ENCODE measurements at places on chromosomes 3 and 15.

DNA sequence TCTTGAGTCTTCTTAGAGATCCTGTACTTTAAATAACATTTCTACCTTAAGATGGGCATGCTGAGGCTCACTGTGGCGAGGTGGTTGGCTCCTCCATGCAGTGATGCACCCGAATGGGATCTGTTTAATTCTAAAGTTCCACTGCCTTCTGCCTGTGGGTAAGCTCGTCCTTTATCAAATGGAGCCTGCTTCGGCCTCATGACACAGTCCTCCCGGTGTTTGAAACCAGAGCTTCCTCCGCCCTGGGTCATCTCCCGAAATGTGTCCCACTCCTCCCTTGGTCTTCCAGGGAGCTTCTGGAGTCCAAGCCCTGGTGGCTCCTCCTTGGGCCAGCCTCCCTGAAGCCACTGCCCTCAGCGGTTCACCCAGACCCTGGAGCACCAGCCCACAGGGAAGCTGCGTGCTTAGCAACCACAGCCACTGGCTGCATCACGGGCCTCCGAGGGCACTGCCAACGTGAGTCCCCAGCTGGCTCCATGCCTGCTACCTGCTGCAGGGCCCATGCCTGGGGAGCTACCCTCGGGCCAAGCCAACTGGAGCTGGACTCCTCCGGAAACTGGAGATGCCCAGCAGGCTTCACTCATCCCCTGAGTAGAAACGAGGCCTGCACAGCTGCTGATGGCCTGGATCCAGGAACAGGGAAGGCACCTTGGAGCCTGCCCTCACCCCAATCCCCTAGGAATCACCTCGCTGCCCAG lies 3.3 kb downstream of the RHCG start:
- DNase-seq, result no peak

DNA sequence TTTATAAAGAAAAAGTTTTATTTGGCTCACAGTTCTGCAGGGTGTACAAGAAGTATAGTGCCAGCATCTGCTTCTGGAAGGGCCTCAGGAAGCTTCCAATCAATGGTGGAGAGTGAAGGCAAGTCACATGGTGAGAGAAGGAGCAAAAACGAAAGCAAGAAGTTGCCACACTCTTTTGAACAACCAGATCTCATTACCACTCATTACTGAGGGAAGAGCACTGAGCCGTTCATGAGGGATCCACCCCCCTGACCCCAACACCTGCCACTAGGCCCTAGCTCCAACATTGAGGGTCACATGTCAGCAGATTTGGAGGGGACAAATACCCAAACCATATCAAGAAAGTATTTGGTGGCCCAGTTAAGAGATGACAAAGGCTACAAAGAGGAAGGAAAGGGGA lies 239.3 kb upstream of the UBE2E1 start:
- no peak for DNase-seq

- DNase-seq, result no peak
These were observed 41.3 kb downstream of the CDAN1 start for GRCh38 chr15:42695527-42696071.

GRCh38 chr3:41210966-41211365 lies 11.7 kb downstream of the CTNNB1 start:
- no peak for DNase-seq

- no peak for DNase-seq
These were observed 71.2 kb downstream of the ITGA11 start for GRCh38 chr15:68360721-68361120.

DNA sequence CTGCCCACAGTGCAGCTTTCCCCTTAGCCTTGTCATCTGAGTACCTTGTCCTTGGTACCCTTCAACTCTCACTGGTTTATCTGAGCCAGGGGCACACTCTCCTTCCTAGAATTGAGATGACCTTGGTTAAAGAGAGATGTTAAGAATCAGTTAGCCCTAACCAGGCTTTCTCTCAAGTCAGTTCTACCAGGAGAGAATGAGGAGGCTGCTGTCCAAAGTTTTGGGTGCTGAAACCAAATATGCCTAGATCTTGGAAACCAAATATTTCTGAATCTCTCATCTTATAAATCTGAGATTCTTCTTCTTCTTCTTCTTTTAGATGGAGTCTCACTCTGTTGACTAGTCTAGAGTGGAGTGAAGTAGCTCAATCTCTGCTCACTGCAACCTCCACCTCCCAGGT lies 12.0 kb upstream of the CTXND1 start:
- DNase-seq, result no peak

DNA sequence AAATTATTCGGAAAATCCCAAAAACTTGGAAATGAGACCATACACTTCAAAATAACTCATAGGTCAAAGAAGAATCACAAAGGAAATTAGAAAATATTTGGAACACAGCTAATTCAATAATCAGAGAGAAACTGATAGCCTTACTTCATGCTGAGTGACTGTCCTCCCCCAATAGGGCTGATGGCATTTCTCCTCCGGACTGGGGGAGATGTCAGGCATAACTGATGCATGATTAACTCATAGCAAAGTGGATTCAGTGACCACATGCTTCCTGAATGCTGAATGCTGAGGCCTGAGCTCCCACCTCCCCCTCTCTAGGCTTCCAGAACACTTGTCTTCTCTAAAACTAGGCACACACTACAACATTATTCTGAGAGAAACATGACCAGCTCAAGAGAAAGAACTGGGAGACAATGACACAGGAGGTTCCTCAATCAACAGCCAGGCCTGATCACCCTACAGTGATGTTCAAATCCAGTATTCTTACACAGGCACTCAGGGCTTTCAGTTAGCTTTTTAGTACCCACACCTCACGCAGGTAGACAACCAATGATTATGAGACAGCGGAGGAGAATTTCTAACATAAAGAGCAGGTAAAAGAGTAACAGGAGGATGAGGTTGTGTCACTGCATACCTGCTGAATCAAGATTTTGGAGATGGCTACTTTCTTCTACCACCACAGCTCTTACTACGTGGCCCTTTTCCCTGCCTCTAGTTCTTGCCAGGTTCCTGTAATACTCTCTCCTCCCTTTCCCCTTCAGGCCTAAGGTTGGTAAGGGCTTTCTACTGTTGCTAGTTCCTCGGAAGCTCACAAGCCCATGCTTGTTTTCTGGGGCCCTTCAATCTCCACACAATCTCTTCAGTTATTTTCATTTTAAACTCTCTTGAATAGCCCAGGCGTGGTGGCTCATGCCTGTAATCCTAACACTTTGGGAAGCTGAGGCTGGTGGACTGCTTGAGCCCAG lies 96.1 kb downstream of the FMN1 start:
- DNase-seq, result no peak

DNA sequence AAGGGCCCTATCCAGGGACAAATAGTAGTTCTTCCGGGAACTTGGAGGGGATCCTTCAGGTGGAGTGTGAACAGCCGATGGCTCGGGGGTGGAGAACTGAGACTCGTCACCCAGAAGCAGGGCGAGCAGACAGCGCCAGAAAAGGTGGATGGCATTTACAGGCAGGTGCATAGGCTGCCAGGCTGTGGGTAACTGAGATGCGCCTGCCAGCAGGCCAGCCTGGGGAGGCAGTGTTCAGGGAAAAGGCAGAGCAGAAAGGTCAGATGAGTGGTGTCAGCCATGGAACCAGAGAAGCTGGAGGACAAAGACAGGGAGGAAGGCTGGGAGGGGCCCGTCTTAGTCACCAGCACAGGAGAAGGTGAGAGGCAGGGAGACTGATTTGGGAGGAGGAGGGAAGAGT lies 53.0 kb upstream of the SEC22A start:
- no peak for DNase-seq

GRCh38 chr3:168707900-168708299 lies 612.2 kb upstream of the GOLIM4 start:
- no peak for DNase-seq

- no peak for DNase-seq
These were observed 14.7 kb downstream of the CMTM6 start for GRCh38 chr3:32487781-32488473.

GRCh38 chr3:180467177-180467576 lies 134.8 kb upstream of the TTC14 start:
- DNase-seq, result no peak

GRCh38 chr15:51053571-51053970 lies 41.1 kb downstream of the TNFAIP8L3 start:
- DNase-seq, result no peak

- DNase-seq, result no peak
These were observed 4.5 kb upstream of the SEMA3B start for GRCh38 chr3:50264383-50264963.

DNA sequence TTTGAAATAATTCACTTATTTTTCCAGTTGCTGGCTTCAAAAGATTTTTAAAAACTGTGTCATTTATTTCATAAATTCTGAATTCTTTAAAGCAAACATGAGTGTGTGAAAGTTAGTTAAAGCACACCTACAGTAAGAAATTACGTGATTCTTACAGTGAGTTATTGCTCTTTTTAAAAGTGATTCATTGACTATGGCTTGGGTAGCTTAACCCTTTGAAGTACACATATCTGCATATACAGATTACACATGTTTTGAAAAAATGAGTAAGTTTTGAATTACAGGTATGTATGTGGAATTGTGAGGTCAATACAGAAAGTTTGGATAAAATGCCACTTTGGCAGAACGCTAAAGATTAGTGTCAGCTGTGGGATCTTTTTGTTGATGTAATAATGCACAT lies 64.5 kb upstream of the MBNL1 start:
- no peak for DNase-seq

DNA sequence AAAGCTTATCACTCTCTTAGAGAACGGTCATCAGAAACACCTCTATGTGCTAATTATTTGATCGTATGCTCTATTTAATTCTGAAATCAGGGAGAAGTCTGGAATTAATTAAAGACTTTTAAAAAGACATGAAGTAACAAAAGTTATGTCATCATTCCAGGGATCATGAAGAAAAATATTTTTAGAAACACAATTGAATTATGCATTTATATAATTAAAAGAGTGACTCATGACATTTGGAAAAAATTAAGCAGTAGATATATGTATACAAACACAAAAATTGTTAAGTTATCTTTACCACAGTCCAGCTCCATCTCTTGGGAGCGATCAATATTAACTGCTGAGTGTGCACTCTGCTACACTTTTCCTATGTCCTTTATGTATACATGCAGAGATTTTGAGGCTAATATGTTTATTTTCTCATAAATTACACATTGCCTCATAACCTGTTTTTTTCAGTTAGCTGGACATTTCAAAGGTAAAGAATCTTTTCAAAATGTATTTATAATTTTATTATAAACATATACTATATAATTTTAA lies 717.7 kb downstream of the GBE1 start:
- DNase-seq, result no peak

- no peak for DNase-seq
These were observed 25.5 kb upstream of the CP start for GRCh38 chr3:149247008-149247710.

- DNase-seq, result no peak
These were observed 34.0 kb upstream of the ACTL6A start for GRCh38 chr3:179528772-179529171.

DNA sequence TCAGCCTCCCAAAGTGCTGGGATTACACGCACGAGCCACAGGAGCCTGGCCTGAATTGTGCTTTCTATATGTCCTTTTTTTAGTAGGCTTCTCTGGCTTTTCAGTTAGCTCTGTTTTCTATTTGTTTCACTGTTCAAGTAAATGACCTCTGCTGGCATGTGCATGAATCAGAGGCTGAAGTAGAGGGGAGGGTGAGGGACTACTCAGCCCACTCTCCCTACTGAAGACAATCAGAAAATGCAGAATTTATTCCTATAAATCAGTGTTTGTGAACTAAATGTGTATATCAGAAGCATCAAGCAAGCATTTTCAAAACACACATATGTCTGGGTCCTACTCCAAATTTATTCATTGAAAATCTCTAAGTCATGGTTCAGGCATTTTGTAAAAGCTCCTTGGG lies 45.0 kb downstream of the ZMAT3 start:
- no peak for DNase-seq

- no peak for DNase-seq
These were observed 40.0 kb upstream of the CMSS1 start for GRCh38 chr3:99777708-99778107.

- DNase-seq, result no peak
These were observed 1010.1 kb downstream of the ROBO1 start for GRCh38 chr3:78757731-78758130.

DNA sequence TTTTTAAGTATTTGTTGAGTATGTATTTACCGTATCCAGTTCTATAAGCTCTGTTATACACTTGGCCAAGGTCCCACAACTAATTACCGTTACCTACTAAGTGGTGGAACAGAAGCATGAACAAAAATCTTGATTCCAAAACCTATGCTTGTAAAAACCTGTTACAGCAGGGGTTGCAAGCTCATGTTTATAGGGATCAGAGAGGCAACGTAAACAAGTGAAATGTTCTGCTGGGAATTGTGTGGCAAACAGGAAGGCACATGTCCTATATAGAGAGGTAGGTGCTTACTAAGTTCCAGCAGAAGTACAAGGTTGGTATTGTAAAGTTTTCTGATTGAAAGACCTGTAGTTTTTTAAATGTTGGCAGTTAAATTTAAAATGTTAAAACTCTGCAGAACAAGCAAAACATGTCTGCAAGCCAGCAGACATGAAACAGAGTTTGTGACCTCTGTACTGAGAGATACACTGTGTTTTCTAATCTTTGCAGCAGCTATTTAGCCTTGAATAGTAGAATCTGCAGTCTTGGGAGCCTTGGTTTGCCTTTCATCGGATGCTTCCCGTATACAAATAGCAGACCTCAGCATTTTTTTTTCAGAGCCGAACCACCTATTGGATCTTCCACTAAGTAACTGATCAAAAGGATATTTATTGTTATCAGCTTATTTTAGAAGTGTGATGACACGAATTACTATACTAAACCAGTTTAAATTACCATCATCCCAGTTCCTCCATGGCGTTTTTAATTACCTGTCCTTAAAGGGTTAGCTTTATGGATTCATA lies 11.4 kb downstream of the IREB2 start:
- no peak for DNase-seq

DNA sequence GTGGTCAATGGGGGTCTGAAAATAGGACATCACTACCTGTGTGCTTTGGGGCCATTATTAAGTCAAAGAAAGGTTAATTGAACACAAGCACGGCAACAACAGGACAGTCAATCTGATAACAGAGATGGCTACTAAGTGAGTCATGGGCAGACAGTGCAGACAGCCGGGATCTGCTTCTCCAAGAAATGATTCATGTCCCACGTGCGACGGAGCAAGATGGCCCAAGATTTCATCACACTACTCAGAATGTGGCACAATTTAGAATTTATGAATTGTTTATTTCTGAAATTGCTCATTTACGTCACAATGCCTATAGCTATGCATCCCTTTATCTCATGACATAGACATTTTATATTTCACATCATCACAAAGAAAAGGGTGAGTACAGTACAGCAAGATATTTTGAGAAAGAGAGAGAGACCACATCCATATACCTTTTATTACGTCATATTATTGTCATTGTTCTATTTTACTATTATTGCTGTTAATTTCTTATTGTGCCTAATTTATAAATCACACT lies 770.6 kb upstream of the NR2F2 start:
- DNase-seq, result no peak

GRCh38 chr15:44694416-44694815 lies 16.7 kb downstream of the PATL2 start:
- no peak for DNase-seq
